Stimulated activated effector memory CD8-positive, alpha-beta T cell treated with anti-CD3 and anti-CD28 coated beads, Interleukin-12 subunit alpha, Interleukin-12 subunit beta, amount 100 ng/mL, for 72 hours (primary cell): ENCODE measurements at places on chromosomes 16 and 17.

DNA sequence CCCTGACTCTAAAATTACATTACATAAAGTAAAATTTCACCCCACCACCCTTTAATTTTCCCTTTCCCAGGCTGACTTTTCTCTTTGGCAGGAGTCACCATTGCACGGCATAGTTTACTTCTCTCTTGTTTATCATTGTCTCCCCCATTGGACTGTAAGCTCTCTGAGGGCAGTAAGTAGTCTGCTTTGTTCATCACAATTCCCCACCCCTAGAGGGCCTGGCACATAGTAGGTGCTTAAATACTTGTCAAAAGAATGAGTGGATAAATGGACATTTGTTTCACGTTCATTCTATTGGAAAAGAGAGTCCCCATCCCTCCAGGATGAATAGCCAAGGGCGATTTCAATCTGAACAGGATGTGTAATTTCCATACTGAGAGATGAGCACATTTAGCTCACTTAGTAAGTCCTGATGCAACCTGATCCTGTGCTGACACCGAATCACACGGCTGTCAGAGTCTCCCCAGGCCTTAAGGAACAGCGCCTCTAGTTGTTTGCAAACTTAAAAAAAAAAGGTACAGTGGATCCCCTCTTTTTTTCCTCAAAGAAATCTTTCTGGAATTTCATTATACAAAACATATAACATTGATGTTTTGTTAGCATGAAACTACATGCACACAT lies 54.0 kb downstream of the AKAP1 start:
- DNase-seq, result no peak

DNA sequence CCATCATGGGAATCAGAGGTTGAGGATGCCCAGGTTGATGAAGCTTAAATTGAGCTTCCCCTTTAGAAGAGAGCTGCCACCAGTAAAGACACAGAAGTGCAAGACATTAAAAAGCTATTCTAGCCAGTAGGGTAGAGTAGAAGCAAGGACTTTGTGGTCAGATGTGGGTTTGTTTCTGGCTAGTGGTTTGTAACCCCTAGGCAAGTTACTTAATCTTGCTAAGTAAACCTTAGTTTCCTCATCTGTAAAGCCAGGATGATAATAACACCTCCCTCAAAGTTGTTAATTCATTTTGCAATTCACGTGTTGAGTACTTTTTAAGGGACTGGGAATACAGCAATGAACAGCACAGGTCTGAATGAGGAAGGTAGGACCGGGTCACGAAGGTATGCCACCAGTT lies 3.6 kb downstream of the SNTB2 start:
- DNase-seq, result no peak

DNA sequence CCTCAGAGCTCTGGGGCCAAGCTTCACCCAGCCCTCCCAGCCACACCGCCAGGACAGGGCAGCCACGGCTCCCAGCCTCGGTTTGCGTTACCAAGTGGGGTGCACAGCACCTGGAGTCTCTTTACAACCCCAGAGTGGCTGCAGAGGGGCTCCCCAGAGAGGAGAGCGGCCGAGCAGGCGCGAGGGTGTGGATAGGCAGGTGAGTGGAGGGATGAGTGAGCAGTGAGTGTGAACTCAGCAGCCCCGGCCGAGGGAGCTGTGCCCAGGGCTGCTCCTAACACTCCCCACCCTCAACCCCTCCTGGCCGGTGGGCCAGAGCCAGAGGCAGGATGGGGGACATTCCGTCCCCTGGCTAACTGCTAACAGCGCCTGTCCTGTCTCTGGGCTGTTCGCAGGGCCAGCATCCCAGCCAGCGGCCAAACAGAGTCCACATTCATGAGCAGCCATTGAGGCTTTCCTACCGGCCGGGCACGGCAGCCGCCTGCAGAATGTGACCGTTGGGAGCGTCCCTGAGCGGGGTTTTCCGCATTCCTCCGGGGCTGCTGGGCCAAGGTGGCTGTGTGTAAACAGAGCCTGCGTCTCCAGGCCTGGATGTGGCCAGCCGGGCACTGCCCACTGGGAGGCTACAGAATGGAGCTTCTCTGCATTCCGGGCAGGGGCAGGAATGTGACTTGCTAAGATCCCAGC lies 5.3 kb downstream of the ZNF469 start:
- no peak for DNase-seq

DNA sequence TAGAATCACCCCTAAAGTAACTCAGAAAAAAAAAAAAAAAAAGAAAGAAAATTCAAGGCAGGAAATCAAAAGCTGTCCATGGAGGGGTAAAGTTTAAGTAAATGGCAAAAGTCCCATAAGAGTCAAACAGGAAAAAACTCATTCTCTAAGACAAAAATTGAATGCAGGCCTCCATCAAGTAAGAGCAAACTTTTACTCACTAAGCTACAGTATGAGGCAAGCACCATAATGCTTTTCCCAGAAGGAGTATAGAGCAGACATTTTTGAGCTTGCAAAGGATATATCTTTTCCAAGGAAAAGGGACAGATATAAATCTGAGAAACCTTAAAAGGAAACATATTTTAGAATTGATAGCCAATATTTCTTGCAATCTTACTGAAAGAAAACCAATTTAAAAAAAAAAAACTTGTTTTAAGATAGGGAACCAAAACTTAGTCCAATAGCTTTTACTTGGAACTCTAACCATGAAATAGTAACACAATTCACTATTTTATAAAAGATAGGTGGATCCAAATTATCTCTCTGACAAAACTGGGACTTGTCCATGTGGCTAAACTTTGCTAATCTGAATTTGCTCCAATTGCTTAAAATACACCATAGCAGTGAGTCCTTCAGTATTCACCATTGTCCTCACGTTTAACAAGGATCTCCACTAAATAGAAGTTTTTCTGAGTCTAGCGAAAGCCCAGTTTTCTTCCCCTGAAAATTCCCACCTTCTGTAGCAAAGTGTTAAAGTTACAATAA lies 99.8 kb downstream of the CDH11 start:
- DNase-seq, result no peak

- no peak for DNase-seq
Measured at GRCh38 chr17:42378959-42379594, 9.2 kb downstream of the STAT3 start.

- DNase-seq, result no peak
Measured at GRCh38 chr16:35146723-35147458, 1687.5 kb downstream of the TP53TG3F start.

DNA sequence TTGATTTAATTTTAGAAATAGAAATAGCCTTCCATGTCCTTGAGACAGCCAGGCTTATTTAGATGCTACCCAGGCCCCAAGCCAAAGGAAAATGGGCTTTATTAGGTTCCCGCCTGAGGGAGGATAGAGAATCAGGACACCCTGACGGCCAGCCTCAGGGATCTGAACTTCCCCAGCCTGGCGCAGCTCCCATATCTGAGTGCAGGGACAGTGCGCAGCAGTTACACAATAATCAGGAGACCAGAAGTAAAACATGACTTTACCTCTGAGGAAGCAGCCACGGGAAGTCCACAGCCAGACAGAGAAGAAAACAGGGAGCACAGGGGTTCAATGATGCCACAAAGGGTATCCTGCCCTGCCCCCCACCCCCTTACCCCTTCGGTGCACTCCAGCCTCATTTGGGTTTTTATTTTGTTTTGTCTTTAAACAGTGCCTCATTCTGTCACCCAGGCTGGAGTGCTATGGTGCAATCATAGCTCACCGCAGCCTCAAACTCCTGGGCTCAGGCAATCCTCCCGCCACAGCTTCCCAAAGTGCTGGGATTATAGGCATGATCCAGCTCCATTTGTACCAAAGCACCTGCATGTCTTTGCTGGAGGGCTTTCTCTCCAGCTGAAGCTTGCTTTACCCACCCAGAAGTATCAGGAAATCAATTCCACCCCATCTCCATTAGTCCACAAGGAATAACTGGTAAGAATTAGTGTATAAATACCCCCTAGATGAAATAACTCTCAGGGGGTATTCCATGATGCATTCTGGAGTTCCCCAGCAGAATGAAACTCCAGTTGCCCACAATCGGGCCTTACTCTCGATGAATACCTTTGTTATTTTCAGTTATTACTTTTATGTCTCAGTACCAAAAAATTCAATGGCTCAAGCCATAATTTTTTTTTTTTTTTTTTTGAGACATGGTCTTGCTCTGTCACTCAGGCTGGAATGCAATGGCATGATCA lies 21.9 kb downstream of the ORC6 start:
- no peak for DNase-seq

GRCh38 chr16:84614623-84614967 lies 3.3 kb downstream of the COTL1 start:
- peak; percentile 54 for DNase-seq

GRCh38 chr17:19376811-19377210 lies 1.5 kb upstream of the MAPK7 start:
- no peak for DNase-seq

- DNase-seq, result no peak
Measured at GRCh38 chr17:8621585-8621984, 8.9 kb downstream of the MYH10 start.

GRCh38 chr17:1890758-1891450 lies 61.1 kb downstream of the RPA1 start:
- peak; percentile 61 for DNase-seq

DNA sequence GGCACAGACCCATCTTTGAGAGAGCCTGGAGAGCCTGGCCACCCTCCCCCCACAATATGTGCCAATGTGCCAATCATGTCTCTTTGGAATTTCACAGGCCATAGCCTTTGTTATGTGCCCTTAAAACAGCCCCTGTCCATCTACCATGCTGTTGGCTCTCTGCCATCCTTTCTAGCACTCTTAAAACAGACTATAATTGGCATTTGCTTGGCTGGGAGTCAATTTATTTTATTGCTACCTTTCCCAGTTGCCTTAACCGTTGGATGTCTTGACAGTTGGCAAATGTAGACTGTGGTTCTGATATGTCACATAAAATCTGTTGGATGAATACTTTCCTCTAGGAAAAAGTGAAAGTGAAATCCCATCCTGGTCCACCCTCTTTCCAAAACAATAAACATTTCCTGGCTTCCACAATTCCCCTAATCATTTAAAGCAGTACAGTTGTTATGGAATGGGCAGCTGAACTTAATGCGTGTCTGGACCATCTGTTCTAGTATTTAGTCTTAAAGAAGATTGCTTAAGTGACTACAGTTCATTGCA lies 394.0 kb downstream of the KCNJ2 start:
- no peak for DNase-seq

DNA sequence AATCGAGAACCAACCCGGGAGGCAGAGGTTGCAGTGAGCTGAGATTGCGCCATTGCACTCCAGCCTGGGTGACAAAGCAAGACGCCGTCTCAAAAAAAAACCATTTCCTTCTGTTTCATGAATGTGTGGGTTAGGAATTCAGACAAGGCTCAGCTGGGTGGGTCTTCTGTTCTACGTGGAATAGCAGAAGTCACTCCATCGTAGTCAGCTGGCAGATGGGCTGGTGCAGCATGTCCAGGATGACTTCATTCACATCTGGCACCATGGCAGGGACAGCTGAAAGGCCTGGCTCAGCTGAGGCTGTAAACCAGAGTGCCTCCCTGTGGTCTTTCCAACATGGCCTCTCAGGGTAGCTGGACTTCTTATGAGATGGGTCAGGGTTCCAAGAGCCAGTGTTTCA lies 89.0 kb downstream of the C17orf67 start:
- DNase-seq, result no peak

GRCh38 chr17:39769974-39770587 lies 32.3 kb downstream of the GRB7 start:
- DNase-seq, result peak; percentile 80

DNA sequence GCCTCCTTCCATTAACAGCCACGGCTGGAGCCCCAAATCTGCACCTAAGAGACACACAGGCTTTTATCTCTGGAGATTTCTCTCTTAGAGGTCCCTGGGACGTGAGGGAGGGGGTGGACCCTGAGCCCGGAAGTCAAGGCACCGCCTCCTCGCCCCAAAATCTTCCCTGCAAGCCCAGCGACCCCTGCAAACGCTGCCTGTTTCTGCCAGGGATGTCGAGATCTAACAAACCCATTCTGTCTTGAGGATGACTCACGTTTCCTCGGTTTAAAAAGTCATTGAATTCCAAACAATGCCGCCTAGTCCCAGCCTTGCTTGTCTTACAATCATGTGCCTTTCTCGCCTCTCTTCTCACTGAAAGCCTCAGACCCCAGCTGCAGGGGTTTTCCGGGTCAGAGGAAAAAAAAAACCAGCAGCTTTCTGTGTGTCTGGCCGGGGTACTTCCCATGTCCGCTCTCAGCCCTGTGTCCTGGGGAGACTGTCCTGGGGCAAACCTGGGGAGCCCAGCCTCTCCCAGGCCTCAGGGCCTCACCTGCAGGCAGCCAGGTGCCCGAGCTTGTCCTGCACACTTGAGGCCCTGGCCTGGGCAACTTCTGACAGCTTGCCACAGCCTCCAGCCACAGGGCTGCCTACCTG lies 15.4 kb downstream of the ARL2BP start:
- no peak for DNase-seq

DNA sequence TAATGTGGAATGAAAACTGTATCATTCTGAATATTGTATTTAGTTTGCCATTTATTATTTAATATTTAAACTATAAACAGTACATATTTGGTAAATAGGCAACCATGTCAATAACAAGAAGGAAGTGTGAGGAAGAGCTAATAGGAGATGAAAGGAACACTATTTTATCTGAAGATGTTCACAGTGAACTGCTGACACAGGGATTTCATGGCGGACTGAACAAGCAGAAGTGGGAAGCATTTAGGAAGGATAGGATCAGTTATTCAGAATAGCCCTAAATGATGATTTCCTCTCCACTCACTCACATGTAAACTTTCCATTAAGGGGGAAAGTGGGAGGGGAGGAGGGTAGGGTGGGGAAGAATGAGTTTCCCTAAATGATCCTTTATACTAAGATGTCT lies 682.4 kb downstream of the TOX3 start:
- no peak for DNase-seq

DNA sequence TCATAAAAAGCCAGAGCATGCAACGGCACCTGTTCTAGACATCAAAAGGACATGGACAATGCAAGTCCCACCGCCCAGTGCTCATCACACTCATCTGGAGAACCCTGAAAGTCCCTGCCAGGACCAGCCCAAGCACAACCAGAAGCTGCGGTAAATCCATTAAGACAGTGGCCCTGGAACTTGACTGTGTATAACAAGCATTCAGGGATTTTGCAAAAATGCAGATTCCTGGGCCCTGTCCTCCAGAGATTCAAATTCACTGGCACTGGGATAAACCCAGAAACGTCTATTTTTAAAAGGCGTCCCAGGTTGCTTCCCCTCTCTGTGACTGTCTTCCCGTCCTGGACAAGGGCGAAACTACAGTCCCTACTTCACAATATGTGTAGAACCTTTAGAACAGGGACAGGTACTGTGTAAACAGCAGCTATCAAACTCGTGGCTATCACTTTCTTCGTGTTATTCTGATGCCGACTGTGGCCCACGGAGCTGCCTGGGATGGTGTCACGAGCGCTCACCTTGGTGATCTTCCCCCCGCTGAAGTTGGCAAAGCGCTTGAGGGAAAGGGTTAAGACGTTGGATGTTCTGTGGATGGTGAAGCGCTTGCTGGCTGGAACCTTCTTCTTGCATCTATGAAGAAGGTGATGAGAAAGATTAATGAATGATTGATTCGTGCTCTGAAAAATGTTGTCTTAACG lies 22.3 kb downstream of the USP36 start:
- no peak for DNase-seq

GRCh38 chr16:6309271-6309670 lies 1023.4 kb upstream of the RBFOX1 start:
- no peak for DNase-seq

- no peak for DNase-seq
Measured at GRCh38 chr17:63785556-63785955, 11.6 kb downstream of the DDX42 start.
